H7 (cell line): ENCODE measurements at places on chromosomes 12 and 14. TPM values are rescaled to one million over a fixed set of nuclear protein-coding genes. Genes with fewer than 3 reads are reported as not detected.

NAP1L1 gene
- 219 and 326 TPM in 2 replicates for total RNA-seq

AGAP2 gene
- 0.30 and 0.35 TPM in 2 replicates for total RNA-seq

DNA sequence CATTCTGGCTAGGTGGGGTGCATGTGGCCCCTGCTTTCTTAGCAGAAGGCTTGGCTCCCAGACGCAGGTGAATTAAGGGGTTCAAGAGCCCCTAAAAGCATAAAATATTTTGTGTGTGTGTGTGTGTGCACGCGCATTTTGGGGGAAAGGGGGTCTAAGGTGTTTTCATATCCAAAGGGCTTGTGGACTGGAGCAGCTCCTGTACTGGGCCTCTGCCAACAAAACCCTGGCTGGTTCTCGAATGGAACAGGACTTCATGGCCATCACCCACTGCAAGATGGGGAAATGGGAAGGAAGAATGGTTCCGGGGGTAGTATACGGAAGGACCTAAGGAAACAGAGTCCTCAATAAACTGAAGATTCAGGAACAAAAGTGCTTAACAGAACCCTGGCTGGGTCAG lies 3.9 kb upstream of the ATN1 start:
- no peak for DNase-seq

- peak; percentile 62 for DNase-seq
Observed at GRCh38 chr14:92877757-92878431, 45.1 kb upstream of the CHGA start.

CD69 gene
- total RNA-seq: not detected in 2 replicates

NGB gene
- total RNA-seq: 0.07 TPM in 1 of 2 replicates, not detected in the other

DNA sequence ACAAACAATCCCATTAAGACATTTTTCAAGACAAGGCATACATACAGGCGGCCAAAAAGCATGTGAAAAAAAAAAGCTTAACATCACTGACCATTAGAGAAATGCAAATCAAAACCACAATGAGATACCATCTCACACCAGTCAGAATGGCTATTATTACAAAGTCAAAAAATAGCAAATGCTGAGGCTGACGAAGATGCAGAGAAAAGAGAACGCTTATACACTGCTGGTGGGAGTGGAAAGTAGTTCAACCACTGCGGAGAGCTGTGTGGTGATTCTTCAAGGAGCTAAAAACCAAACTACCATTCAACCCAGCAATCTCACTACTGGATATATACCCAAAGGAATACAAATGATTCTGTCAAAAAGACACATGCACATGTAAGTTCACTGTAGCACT lies 216.7 kb downstream of the FOXG1 start:
- DNase-seq: no peak

DNA sequence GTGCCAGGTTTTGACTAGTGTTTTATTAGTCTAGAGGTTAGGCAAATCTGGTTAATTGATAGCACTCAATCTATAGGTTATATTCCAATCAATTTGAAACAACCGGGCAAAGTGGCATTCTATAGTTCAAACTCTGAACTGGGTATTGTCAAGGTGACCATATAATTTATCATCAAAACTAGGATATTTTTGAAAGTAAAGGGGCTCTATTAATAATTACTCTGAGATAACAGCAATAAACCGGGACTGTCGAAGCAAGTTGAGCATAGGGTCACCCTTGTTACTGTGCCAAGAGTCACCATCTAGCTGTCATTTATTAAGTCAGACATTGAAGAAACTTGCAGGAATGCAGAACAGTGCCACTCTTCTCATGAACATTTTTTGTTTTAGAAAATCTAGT lies 321.2 kb downstream of the RAD51B start:
- no peak for DNase-seq

GRCh38 chr12:92753976-92754885 lies 51.4 kb downstream of the PLEKHG7 start:
- no peak for DNase-seq

OSBPL8 gene
- total RNA-seq: 32.5 and 50.1 TPM in 2 replicates

OTX2 gene
- 85.8 and 148 TPM in 2 replicates for total RNA-seq

GRCh38 chr14:69858801-69859200 lies 20.4 kb upstream of the SMOC1 start:
- DNase-seq: peak; percentile 59

CLEC2A gene
- total RNA-seq: not detected in 2 replicates

GRCh38 chr12:32418903-32419519 lies 19.7 kb downstream of the FGD4 start:
- DNase-seq: no peak

DNA sequence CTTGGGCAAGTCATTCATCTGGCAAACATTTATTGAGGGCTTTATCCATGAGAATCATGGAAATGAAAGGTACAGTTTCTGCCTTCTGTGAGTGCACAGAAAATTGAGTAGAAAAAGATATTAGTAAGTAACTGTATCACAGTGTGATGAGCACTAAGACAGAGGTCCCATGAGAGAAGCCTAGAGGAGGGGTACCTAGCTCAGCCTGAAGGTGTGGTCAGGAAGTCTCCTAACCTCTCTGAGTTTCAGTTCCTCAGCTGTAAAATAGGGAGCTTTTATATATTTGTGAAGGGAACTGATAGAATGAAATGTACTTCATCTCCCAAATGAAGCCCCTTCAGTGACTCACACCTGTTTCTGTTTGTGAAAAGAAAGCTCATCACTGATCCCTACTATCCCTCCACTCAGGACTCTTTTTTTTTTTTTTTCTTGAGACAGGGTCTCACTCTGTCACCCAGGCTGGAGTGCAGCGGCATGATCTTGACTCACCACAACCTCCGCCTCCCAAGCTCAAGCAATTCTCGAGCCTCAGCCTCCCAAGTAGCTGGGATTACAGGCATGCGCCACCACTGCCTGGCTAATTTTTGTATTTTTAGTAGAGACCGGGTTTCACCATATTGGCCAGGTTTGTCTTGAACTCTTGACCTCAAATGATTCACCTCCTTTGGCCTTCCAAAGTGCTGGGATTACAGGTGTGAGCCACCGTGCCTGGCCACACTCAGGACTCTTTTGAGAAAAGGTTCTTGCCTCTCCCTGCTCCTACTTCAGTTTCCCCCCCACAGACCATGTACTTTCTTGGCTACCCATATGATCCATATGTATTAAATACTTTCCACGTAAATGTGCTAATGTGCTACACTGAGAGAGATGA lies 93.7 kb upstream of the FUT8 start:
- DNase-seq: no peak

DNA sequence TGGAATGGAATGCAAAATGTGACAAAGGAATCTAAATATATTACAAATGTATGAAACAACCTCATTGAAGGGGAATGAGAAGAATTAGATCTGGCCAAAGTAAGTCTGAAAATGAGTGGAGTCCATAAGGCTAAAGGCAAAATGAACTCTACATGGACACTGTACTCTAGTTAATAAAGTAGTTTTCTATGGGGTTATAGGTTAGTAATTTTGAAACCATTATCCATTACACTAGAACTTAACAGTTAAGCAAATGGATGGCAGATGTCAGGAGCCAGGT lies 222.1 kb downstream of the NUAK1 start:
- no peak for DNase-seq
